Spleen (tissue), 13 donors: ENCODE measurements at places on chromosomes 2 and 18.

- H3K27me3 ChIP-seq = no peaks in the 10 kb centered on the region
- peaks cover 11% of the 10 kb centered on the region for H3K36me3 ChIP-seq
- no peak overlapping the region for H3K4me3 ChIP-seq
- no peaks in the 10 kb centered on the region for H3K4me1 ChIP-seq
- H3K27ac ChIP-seq = no peak overlapping the region
These were observed 94.4 kb downstream of the MEP1B start for GRCh38 chr18:32284284-32284683.

DNA sequence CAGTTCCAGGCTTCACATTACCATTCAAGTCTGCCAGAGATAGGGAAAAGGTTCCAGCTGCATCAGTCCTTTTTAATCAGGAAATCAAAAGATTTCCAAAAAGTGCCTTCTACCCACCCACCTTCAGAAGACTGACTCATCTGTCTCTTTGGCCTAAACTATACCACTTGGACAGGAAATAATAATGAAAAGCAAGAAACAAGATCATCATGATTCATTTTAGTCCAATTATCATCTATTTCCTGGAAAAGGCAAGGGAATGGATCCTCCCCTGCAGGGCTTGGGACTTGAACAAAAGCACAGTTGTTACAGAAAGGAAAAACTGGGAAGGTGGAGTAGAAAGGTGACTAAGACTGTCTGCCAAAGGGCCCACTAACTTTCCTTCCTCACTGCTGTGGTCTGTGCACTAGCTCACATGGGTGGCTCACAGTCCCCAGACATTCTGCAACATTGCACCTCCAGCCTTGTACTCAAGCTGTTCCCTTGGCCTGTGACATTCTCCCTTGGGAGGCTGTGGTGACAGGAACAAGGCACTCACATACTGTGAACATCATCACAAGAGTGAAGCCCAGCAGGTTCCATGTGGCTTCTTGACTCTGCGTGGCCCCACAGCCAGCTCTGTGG lies 75.3 kb downstream of the VSNL1 start:
- H3K27me3 ChIP-seq = peaks cover 4% of the 10 kb centered on the region
- no peak for DNase-seq

GRCh38 chr2:69770193-69770702 lies 28.3 kb downstream of the ANXA4 start:
- no peak for DNase-seq
- no peak overlapping the region for H3K27ac ChIP-seq
- H3K27me3 ChIP-seq = no peaks in the 10 kb centered on the region
- H3K36me3 ChIP-seq = no peaks in the 10 kb centered on the region

- H3K4me1 ChIP-seq = no peaks in the 10 kb centered on the region
- DNase-seq = no peak
- H3K4me3 ChIP-seq = no peak overlapping the region
- no peak overlapping the region for H3K27ac ChIP-seq
- no peaks in the 10 kb centered on the region for H3K36me3 ChIP-seq
- H3K27me3 ChIP-seq = no peaks in the 10 kb centered on the region
These were observed 157.5 kb downstream of the CERS6 start for GRCh38 chr2:168613551-168613950.

DNA sequence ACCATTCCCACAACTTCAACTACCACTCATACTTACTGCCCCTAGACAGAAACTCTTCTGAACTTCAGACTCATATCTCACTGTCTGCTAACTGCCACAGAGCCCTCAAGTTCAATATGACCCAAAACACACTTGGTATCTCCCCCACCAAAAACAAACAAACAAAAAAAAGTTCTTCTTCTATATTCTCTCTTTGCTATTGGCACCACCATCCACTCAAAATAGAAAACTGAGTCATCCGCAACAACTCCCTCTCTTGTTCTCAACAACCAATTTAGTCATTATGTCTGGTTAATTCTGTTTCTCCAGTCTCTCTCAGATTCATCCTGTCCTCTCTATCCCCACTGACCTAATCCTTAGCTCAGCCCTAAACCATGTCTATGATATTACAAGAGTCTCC lies 7.2 kb upstream of the DCTN1 start:
- no peak overlapping the region for H3K4me3 ChIP-seq
- DNase-seq = no peak
- no peaks in the 10 kb centered on the region for H3K36me3 ChIP-seq
- H3K27me3 ChIP-seq = no peaks in the 10 kb centered on the region
- H3K4me1 ChIP-seq = peaks cover 77% of the 10 kb centered on the region

- H3K27me3 ChIP-seq = no peaks in the 10 kb centered on the region
- H3K4me3 ChIP-seq = peak overlapping the region; percentile 15
- H3K27ac ChIP-seq = peak overlapping the region; percentile 65
These were observed 8.1 kb upstream of the SOS1 start for GRCh38 chr2:39128919-39129391.

GRCh38 chr2:77086478-77086877 lies 435.7 kb downstream of the LRRTM4 start:
- no peaks in the 10 kb centered on the region for H3K36me3 ChIP-seq
- no peaks in the 10 kb centered on the region for H3K4me1 ChIP-seq
- no peak overlapping the region for H3K4me3 ChIP-seq
- no peak overlapping the region for H3K27ac ChIP-seq

DNA sequence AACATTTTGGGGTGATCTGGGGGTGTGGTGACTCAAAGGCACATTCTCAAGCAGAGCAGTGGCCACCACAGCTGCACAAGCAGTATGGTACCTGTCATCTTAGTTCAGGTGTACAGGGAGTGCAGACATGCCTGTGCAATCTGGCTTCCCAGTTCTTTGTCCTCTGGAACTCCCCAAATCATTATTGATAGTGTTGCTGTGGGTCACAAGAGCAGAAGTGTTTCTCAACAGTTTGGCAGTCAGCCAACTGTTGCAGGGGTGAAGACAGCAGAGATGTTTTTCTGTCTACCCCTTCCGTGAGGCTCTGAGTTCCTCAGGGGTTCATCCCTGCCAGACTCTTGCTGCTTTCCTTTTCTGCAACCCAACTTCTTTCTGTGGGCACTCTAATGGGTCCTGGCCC lies 206.5 kb upstream of the ZSWIM2 start:
- H3K36me3 ChIP-seq = no peaks in the 10 kb centered on the region
- no peak overlapping the region for H3K27ac ChIP-seq
- no peaks in the 10 kb centered on the region for H3K27me3 ChIP-seq

DNA sequence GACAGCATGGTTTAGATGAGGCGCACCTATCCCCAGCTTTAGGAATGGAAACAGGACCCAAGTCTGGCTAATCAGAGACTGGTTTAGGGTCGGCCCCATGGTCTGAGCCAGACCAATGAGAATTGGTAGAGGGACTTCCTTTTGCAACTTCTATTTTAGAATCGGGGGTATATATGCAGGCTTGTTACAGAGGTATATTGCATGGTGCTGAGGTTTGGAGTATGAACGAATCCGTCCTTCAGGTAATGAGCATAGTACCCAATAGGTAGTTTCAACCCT lies 1.5 kb upstream of the BOLA3 start:
- H3K27ac ChIP-seq = no peak overlapping the region
- no peak for DNase-seq
- H3K4me3 ChIP-seq = no peak overlapping the region
- H3K4me1 ChIP-seq = peaks cover 13% of the 10 kb centered on the region
- peaks cover 16% of the 10 kb centered on the region for H3K36me3 ChIP-seq

GRCh38 chr2:8756716-8757115 lies 74.9 kb downstream of the ID2 start:
- DNase-seq = no peak
- H3K36me3 ChIP-seq = no peaks in the 10 kb centered on the region
- no peaks in the 10 kb centered on the region for H3K4me1 ChIP-seq
- no peak overlapping the region for H3K4me3 ChIP-seq
- H3K27ac ChIP-seq = no peak overlapping the region

DNA sequence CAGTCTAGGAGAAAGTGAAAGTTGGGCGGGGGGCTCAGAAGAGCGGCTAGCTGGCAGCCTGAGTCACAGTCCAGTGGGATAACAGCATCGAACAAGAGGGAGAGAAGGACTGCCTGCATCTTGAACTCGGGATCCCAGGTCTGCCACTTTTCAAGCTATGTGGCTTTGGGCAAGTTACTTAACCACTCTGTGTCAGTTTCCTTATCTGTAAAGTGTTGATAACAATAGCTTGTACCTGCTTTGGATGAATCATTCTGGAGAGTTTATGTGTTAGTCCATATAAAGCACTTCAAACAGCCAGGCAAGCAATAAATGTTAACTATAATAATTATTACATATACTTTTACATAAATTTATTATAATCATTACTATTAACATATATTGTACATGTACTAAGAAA lies 4.6 kb downstream of the DYSF start:
- no peak overlapping the region for H3K4me3 ChIP-seq
- no peaks in the 10 kb centered on the region for H3K36me3 ChIP-seq
- H3K4me1 ChIP-seq = peaks cover 89% of the 10 kb centered on the region
- no peak overlapping the region for H3K27ac ChIP-seq
- DNase-seq = no peak
- H3K27me3 ChIP-seq = peaks cover 9% of the 10 kb centered on the region

DNA sequence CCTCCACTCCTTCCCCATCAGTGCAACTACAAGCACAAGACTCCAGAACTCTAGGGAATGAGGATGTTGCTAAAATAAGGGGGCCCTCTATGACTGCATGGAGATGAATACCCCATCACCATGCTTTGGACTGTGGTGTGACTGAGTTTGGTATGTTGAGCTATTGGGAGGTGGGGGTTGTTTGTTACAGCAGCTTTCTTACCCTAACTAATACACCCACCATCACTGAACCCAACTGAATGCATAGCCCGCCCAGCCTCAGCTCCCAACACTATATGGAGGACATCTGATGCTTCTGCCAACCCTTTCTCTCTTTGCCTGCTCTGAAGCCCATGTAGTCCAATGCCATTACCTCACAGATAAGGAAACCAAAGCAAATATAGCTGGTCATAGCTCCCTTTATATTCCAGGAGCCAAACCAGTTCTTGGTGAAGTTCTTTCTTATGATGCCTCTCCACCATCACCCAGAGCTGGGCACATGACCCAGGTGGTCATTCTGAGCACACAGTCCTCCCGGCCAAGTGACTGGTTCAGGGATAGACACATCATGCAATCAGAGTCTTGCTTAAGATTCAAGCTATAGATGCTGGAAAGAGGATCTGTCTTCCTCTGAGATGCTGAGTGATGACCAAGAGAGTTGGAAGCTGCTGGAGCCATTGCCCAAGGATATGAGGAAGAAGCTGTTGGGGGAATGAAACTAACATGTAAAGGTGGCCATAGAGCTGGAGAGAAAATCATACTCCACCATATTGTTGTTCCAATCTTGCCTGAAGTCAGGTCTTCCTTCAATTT lies 155.6 kb upstream of the HAAO start:
- no peak overlapping the region for H3K4me3 ChIP-seq
- peak overlapping the region; percentile 66 for H3K27ac ChIP-seq
- H3K27me3 ChIP-seq = no peaks in the 10 kb centered on the region
- peaks cover 29% of the 10 kb centered on the region for H3K4me1 ChIP-seq

GRCh38 chr2:229301237-229301636 lies 30.1 kb upstream of the PID1 start:
- no peaks in the 10 kb centered on the region for H3K36me3 ChIP-seq
- no peak overlapping the region for H3K27ac ChIP-seq
- no peaks in the 10 kb centered on the region for H3K4me1 ChIP-seq
- no peaks in the 10 kb centered on the region for H3K27me3 ChIP-seq
- H3K4me3 ChIP-seq = no peak overlapping the region

DNA sequence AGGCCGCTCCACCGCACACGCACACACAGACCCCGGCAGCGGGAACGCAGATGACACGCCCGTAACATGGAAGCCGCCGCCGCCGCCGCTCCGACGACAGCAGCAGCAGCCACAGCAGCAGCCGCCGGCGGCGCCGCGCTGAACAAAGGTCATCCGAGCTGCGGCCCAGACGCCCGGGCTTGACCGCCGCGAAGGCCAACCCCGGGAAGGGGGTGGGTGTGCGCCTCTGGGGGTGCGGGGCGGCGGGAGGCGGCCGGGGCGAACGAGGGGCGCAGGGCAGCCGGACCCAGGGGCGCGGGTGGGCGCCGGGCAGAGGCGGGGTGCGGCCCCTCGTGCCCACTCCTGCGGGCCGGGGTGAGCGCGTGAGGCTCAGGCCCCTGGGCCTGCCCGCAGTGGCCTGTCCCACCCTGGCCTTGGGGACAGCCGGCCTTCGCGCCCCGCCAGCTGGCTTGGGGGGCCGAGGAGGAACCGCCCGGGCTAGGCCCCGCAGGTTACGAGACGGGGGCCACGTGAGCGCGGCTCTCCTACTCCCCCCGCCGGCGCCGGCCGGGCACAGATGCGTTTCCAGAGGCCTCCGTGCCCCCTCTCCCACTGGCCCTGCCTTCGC lies 1.0 kb upstream of the ZNF532 start:
- H3K27ac ChIP-seq = peak overlapping the region; percentile 90
- peaks cover 28% of the 10 kb centered on the region for H3K4me1 ChIP-seq
- peaks cover 6% of the 10 kb centered on the region for H3K36me3 ChIP-seq
- H3K4me3 ChIP-seq = peak overlapping the region; percentile 39
- DNase-seq = peak; percentile 89

DNA sequence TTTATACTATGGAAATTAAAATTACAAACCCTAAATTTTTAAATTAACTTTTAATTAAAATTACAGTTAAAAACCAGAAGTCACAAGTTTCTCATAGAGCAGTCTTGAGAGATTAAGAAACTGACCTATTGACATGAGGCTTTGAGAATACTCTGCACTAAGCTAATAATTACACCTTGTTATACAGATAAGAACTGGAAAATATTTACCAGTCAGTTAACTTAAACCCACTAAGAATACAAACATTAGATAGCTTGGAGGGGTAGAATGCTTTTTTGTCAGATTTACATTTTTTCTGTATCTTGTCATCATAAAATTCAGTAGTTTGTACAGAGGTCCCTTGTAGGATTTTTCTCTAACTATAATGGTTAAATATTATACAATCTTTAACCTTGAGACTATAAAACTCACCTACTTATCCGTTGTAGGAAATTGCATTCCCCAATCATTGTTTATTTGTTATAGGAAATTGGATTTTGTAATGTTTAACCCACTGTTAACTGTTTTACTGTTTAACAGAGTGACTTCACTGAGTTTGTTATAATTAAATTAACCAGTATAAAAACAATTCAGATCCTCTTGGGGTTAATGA lies 219.7 kb upstream of the PKDCC start:
- no peak for DNase-seq
- H3K36me3 ChIP-seq = no peaks in the 10 kb centered on the region
- no peak overlapping the region for H3K4me3 ChIP-seq
- H3K27me3 ChIP-seq = no peaks in the 10 kb centered on the region

- H3K4me3 ChIP-seq = no peak overlapping the region
- H3K27me3 ChIP-seq = no peaks in the 10 kb centered on the region
- no peaks in the 10 kb centered on the region for H3K4me1 ChIP-seq
- DNase-seq = no peak
These were observed 19.1 kb downstream of the KCNE4 start for GRCh38 chr2:223071139-223071538.
